ENCODE measurements at places on chromosomes 5 and 9.

DNA sequence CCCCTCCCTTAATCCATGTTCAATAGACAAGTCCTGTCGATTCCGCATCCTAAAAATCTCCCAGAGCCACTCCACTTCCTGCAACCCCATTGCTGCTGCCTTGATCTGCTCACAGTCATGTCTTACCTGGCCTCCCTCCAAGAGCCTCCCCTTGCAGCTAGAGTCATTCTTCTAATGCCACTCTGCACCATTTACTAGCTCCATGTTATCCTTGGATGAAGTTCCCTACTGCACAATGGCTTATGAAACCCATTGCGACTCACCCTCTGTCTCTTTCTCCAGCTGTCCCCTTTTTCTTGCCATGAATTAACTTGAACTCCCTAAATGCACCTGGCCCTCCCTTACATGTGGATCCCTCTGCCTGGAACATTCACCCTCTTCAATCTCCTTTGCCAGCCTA lies 39.5 kb downstream of the MEGF10 start:
- DNase-seq = no peak

- no peak for DNase-seq
Measured at GRCh38 chr5:170046241-170046640, 59.5 kb upstream of the FOXI1 start.

GRCh38 chr5:158384535-158385481 lies 525.9 kb upstream of the CLINT1 start:
- DNase-seq = no peak

GRCh38 chr9:20524776-20525175 lies 97.5 kb downstream of the MLLT3 start:
- DNase-seq = no peak

DNA sequence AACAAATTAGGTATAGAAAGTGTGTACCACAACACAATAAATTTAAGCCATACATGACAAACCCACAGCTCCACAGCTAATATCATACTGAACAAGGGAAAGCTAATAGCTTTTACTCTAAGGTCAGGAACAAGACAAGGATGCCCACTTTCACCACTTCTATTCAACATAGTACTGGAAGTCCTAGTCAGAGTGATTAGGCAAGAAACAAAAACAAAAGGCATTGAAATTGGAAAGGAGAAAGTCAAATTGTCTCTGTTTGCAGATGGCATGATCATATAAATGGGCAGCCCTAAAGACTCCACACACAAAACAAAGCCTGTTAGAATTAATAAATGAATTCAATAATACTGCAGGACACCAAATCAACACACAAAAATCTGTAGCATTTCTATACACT lies 548.8 kb downstream of the CTNND2 start:
- no peak for DNase-seq

DNA sequence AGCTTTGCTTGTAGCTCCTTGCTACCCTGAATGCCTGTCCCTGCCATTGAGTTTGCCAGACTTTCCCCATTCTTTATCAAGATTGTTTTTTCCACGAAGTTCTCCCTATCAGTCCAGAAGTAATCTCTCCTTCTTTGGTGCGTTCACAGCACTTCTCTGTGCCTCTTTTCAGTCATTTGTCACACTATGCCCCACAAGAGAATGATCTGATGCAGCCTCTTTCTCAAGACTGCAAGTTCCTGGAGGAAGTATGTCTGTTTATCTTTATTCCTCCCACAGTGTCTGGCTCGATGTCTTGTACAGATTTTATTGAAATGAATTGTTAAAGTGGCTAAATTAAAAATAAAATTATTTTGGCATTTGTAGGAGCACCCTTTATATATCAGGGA lies 99.3 kb downstream of the CCDC192 start:
- no peak for DNase-seq

DNA sequence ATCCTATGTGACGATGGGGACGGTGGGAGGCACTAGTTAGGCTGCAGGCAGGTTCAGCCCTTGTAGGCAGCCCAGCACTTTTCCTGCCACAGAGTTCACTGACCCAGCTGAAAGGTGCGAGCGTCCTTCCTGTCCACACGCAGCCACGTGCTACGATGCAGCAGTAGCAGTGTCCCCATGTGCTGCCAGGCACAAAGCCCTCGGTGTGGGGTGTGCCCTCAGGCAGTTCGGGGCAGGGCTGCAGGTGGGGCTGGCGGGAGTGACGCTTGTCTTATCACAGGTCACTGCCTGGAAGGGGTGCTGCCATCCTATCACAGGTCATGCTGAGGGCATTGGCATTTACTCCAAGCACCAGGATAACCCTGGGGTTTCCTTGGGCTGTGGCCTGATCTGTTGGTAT lies 46.8 kb upstream of the CLPTM1L start:
- no peak for DNase-seq

- no peak for DNase-seq
Measured at GRCh38 chr9:93057042-93057702, 1.3 kb upstream of the SUSD3 start.

DNA sequence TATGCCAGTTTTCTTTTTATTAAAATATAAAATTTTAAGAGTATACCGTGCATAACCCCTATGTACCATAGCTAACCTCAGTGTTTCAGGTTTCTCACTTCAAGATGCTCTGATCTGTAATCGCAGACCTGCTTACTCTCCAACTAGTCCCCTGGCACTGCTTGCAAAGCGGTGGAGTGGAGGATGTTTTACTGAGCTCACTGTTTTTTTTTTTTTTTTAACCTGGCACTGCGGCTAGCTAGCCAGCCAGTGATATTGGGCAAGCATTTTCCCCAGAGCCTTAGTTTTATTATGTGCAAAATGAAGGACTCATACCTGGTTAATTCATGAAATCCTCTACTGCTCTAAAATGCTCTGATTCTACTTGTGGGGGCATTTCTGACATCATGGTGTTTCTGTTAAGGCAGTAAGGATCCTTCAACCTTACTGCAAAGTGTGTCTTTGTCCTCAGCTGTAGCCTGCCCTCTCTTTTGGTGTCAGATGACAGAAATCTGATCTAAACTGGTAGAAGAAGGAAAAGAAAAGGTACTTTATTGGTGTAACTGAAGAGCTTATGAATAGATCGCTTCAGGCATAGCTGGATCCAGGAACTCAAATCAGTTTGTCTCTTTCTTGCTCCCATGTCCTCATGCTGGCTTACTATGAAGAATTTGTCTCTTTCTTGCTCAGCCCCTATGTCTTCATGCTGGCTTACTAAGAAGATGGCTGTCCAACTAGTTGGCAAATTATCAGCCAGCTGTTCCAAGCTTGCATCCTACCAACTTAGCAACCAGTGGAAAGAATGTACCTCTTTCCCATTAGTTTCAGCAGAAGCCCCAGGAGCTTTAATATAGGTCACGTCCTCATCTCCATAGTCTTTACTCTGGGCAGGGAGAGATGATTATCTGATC lies 59.8 kb downstream of the DOCK2 start:
- DNase-seq = no peak

- DNase-seq = no peak
Measured at GRCh38 chr5:95922798-95923197, 38.9 kb downstream of the ELL2 start.

DNA sequence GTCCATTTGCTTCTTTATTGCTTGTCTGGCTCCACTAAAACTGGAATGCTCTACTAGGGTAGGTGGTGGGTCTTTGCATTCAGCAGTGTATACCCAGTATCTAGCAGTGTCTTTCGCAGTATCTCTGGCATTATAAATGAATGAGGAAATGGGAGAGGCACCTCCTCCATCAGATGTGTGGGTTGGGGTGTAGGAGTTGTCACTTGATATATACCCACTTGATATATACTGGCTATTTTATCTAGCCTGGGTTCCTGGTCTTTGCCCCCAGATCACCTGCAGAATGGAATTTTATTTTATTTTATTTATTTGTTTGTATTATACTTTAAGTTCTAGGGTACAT lies 208.5 kb downstream of the PARP8 start:
- no peak for DNase-seq

DNA sequence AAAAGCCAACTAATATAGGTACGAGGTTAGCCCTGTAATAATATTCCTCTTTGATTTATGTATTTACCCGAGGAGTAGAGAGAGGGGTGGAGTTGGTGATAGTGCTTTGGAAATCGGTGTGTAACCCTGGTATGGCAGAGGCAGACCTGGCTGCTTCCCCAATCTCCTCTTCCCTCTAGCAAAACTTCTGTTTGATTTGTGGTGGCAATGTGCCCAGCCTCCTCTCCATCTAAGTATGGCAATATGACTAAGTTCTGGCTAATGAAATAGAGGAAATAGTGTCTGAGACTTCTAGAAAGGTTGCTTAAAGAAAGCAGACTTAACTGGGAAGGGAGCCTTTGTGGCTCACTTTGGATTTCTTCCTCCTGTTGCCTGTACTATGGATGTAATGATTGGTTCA lies 491.1 kb downstream of the ENC1 start:
- no peak for DNase-seq

DNA sequence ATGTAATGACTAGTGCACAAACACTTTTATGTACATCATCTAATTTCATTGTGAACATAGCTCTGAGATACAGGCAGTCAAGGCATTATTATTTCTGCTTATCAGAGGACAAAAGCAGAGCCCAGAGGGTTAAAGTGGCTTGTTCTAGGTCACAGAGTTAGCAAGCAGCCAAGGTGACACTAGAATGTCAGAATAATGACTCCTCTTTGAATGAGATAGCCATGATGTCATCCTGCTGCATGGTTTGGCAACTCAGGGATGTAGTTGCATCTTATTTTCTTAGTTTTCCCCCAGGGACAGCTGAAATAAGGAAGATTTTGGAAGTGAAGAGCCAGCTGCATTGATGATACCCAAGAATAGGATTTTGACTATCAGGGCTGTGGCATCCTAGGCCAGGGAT lies 54.4 kb downstream of the KCNV2 start:
- no peak for DNase-seq

DNA sequence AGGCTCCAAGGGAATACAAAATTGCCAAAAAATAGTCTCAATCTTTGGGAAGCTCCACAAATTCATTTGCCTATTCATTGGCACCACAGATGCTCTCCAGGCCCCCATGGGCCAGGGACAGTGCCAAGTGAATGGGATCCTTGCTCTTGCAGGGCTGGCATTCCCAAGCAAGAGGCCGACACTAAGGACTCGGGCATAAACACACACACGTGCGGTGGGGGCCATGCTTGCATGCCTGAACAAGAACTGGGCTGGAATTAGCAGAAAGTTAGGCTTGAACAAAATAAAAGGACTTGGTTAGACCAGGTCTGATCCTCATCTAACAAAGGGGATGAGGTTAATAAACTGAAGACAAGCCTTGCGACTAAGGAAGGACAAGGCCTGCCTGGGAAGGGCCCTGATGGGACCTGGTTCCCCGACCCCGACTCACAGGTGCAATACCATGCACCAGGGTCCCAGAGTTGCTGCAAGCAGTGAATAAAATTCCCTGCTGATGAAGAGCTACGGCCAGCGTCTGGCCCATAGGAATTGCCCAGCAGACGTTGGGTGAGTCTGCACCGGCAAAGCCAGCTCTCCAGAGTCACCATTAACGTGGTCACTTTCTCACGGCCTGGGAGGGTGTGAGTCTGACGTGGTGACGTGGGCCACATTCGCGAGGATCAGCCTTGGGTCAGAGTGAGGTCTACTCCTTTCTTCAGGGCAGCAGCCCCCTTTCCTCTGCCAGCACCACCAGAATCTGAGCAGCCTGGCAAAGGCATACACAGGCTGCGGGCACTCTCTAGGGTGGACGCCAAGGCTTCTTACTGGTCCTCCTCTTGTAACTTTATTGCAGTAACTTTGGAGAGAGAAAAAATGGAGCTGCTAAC lies 77.4 kb upstream of the FCN1 start:
- DNase-seq = no peak

GRCh38 chr9:135515083-135515951 lies 5.9 kb upstream of the LCN1 start:
- no peak for DNase-seq

- DNase-seq = no peak
Measured at GRCh38 chr5:140694276-140694675, 3.0 kb downstream of the HARS2 start.

GRCh38 chr9:127794001-127794791 lies 8.4 kb downstream of the CDK9 start:
- no peak for DNase-seq

- no peak for DNase-seq
Measured at GRCh38 chr5:144126707-144127106, 43.8 kb downstream of the YIPF5 start.

- no peak for DNase-seq
Measured at GRCh38 chr5:39236718-39237117, 17.4 kb upstream of the FYB1 start.

- no peak for DNase-seq
Measured at GRCh38 chr5:78755822-78756429, 107.4 kb upstream of the LHFPL2 start.

- no peak for DNase-seq
Measured at GRCh38 chr9:94126844-94127243, 42.6 kb downstream of the PTPDC1 start.

DNA sequence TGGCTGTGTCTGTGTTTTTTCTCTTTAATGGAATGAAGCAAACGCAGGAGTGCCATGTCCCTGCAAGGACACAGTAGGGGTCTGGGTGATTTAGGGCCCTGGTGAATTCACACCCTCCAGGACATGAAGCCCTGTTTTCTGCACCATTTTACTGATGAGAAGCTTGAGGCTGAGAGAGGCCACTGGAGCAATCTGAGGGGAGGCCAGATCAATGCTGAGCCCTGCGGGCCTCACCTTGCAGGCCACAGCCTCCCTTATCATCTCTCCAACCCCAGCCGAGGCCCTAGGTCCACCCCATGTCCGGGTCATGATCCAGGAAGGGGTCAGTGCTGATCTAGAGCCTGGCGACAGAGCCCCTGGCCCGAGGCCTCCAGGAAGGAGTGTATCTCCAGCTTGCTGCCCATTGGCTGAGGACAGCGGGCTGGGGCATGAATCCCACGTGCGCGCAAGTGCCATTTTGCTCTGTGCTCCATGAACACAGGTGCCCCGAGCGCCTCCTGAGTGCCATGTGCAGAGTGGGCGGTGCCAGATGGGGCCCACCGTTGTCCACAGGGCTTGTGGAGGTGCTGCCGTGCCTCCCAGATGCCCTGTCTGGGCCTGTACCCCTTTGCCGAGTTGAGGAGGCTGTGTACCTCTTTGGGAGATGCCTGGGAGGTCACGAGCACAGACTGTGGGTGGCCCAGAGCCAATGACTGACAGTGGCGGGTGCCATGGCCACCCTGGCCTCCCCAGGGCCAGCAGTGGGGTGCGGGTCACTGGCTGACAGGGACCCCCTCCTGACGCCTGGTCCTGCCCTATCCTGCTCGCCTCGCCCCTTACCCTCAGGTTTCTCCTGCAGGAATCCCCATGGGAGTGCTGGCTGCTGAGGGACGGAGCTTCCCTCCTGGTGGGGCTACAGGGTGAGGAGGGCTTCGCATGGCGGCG lies 32.3 kb upstream of the LPCAT1 start:
- no peak for DNase-seq

DNA sequence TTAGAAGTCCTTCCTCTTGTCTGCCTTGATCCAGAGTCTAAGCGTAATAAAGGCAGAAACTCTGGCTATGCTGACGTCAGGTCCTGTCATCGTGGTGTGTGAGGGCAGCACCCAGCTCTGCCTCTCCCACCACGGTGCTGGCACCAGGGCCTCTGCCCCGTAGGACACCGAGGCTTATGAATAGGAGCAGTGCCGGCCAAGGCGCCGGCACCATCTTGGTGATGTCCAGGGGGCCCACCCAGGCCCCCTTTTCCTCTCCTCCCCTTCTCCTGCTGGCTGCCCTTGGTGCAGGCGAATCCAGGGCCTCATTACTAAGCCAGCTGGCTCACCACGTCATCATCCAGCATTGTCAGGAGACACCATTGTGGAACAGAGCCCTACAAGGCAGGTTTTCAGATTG lies 252.3 kb downstream of the FANCC start:
- no peak for DNase-seq

GRCh38 chr5:620152-620551 lies 8.0 kb downstream of the CEP72 start:
- DNase-seq = no peak

Data from activated T-helper 9 cell treated with anti-CD3 and anti-CD28 coated beads, Interleukin-2, amount 50 U/mL, for 16 hours (primary cell).